Activated T-cell treated with anti-CD3 and anti-CD28 coated beads, Interleukin-2, amount 50 U/mL, for 72 hours (primary cell): ENCODE measurements at places on chromosomes 1 and 21. TPM values are rescaled to one million over a fixed set of nuclear protein-coding genes. Genes with fewer than 3 reads are reported as not detected.

GRCh38 chr1:112255080-112255479 is 140.9 kb upstream of the CTTNBP2NL start:
- DNase-seq = no peak

DNA sequence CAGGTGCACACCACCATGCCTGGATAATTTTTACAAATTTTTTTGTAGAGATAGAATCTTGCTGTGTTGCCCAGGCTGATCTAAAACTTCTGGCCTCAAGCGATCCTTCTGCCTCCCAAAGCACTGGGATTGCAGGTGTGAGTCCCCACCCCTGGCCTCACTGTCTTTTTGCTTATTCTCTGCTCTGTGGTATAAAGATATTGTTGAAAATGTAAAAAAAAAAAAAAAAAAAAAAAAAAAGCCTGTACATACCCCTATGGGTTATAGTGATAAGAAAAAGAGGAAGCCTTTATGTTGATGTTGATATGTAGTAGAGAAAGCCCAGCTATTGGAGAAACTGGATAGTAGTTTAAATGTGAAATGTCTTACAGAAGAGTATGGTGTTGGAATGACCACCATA is 125.8 kb downstream of the XPR1 start:
- DNase-seq = no peak

DNA sequence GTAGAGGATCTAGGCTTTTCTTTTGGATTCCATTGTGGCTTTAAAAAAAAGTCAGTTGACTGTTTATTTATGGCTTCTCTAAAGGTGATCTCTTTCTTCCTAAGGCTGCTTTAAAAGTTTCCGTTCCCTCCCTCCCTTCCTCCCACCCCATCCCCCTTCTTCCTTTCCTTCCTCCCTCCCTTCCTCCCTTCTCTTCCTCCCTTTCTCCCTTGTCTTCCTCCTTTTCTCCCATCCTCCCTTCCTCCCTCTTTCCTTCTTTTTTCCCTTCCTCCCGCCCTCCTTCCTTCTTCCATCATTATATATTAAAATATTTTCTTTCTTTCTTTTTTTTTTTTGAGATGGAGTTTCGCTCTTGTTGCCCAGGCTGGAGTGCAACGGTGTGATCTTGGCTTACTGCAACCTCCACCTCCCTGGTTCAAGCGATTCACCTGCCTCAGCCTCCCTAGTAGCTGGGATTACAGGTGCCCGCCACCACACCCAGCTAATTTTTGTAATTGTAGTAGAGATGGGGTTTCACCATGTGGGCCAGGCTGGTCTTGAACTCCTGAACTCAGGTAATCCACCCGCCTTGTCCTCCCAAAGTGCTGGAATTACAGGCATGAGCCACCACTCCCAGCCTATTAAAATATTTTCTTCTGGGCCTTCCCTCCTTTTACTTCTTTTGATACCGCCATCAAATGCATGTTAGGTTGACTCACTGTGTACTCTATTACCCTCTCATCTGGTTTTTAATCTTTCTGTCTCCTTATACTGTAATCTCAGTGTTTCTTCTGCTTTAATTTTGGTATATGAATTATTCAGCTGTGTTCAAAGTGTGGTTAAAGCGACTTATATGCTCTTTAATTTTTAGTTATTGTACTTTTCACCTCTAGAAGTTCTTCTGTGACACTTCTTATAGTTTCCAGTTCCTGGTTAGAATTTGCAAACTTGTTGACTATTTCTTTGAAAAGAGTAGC is 59.2 kb upstream of the ATP5PO start:
- no peak for DNase-seq

- DNase-seq = no peak
These were observed 50.2 kb upstream of the TACSTD2 start for GRCh38 chr1:58627221-58627620.

DNA sequence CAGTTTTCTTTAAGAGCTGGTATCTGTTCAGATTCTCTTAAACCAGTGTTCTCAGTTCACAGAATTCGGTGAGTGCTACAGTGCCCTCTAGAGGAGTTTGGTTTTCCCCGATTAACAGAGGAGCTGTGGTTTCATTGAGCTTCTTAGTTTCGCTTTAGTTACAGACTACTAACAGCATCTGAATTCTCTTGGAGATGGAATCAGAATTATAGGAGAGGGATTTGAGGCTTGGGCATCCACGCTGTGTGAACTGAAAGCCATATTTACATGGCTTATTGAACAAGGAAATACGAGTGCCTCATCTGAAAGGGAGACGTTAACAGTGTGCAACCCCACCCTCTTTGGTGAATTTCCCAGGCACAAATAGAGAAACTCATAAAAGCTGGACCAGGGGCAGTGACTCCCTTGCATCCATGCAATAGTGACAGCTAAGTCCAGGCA is 202.0 kb downstream of the USH2A start:
- peak; percentile 6 for DNase-seq

DNA sequence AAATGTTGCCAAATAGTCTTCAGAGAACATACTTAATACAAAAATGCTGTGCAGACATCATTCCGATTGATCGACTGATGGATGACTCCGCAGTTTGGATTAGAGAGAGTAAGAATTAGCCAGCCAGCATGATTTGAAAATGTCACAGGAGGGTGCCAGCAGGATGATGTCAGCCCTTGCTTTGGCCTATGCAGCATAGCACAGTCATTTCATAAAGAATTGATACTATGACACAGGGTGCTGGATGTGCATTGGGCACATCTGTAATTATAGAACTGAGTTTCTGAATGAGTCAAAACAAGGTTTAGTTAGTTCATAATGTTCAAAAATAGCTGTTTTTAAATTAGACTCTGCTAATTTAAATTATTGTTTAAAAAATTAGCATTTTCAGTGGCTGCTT is 21.6 kb upstream of the TRAF5 start:
- DNase-seq = peak; percentile 72

Gene KCNN3
- total RNA-seq = 0.42 TPM

Gene CHIA
- total RNA-seq = not detected

Gene GATAD2B
- total RNA-seq = 87.4 TPM

Gene EYA3
- 27.0 TPM for total RNA-seq

Gene LAMB3
- total RNA-seq = 26.0 TPM

Gene TMEM50A
- total RNA-seq = 136 TPM

Gene RBP7
- total RNA-seq = not detected
